Mesenteric fat pad (tissue), 1 donor: ENCODE measurements at places on chromosomes 5 and 9. TPM values are rescaled to one million over a fixed set of nuclear protein-coding genes. Genes with fewer than 3 reads are reported as not detected.

DNA sequence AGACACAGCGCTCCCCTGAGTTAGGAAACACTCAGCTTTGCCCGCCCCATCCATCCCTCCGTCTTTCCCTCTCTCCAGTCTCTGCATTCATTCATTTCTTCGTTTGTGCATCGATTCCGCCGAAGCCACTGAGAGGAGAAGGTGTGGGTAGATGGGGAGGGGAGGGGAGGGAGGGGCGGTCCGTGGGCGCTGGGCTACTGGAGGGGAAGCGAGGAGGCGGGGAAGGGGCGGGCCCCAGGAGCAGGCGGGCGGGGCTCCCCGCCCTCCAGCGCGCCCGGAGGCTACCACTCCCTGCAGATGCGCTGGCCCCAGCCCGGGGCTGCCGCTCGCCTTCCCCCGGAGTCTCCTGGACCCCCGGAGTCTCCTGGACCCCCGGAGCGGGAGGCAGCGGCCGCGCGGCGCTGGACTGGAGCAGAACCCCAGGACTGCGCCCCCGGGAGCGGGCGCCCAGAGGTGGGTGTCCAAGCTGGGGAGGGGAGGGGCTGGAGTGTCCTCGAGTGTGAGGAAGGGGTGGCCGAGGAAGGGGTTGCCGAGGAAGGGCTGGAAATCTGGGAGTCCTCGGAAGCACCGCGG, 159.5 kb downstream of the C9orf152 start:
- peak; percentile 94 for DNase-seq

DNA sequence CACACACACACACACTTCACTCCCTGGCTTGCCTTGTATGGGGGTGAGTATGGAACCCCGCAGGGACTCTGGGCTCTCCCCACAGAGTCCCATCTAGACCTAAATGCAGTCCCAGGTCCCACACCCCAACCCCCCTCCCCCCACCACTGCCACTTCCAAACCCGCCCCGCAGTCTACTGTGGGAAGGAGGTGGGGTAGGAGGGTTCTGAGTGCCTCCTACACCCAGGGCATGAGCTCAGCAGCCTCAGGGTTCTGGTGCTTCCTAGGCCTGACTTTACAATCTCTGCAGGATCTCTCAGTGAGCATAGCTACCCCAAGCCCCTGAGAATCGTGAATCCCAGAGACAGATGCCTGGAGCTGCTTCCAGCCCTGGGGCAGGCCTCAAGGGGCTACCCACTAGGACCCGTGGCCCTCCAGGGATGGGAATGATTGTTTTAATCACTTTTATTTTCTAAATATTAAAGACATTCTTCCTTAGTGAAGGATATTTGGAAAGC, 1.5 kb upstream of the NACC2 start:
- DNase-seq: no peak

DNA sequence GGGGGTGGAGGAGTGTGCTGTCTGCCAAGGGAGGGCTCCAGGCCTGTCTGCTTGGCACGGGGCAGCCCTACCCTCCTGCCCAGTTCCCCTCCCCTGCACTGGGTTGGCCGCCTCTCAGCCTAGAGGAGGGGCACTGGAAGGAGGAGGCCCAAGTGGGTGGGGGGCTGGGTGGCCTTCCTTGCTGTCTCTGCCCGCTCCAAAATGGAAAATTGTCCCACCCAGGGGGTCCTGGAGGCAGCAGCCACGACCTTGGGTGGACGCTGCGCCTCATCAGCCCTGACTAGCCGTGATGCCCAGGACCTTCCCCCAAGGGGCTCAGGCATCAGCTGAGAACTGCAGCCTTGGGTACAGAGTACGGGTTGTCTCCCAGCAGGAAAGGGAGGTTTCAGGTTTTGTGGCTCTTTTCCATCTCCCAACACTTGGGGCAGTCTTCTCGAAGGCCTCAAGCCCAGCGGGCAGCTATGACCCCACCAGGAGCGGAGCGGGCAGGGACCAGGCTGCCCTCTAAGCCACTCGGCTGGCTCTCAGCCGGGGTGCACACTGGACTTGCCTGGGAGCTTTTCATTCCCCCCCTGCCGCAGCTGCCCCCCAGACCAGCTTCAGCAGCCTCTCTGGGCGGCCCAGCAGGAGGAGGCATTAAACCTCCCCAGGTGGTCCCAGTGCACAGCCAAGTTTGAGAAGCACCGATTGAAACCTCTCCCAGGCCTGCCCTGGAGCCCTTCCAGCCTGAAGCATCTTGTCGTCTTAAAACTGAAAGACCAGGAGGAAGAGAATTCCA, 20.6 kb downstream of the NTNG2 start:
- DNase-seq: no peak

- DNase-seq: no peak
These were observed 44.5 kb downstream of the TRIO start for GRCh38 chr5:14187660-14188059.

GRCh38 chr9:1331546-1332038, 281.4 kb downstream of the DMRT2 start:
- no peak for DNase-seq

GRCh38 chr5:97929383-97929782, 746.3 kb upstream of the RIOK2 start:
- DNase-seq: no peak

- no peak for DNase-seq
These were observed 37.4 kb downstream of the WWC1 start for GRCh38 chr5:168328814-168329213.

GRCh38 chr5:32057187-32058096, 116.7 kb downstream of the GOLPH3 start:
- no peak for DNase-seq

DNA sequence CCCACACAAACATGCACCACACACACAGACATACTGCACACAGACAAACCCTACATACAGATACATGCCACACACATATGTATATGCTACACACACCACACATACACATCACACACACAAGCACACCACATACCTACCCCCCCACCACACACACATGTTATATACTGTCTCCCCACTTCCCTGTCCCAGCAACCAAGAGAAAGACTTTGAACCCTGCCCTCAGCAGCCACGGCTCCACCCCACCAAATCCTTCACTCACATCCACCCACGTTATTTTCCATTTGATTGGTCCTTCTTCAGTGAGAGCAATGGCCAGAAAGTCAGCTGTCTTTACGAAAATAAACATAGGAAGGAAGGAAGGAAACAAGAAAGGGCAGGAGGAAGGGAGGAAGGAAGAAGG, 479.8 kb downstream of the DIRAS2 start:
- DNase-seq: no peak

The OR1J2 gene
- total RNA-seq: not detected

The GDA gene
- 0.32 TPM for total RNA-seq

The FCHSD1 gene
- 11.5 TPM for total RNA-seq

The PKD2L2 gene
- total RNA-seq: not detected

The DRD1 gene
- total RNA-seq: 1.1 TPM

The SLC36A3 gene
- not detected for total RNA-seq

The CAMK2A gene
- total RNA-seq: not detected

The CD72 gene
- 7.0 TPM for total RNA-seq

The SHISAL2B gene
- not detected for total RNA-seq

The AK8 gene
- 1.5 TPM for total RNA-seq

The TSPAN17 gene
- 29.7 TPM for total RNA-seq
